ENCODE measurements at places on chromosomes 7 and 10.
A peak's percentile ranks its signal among the peaks of the same experiment; 100 is the strongest.

DNA sequence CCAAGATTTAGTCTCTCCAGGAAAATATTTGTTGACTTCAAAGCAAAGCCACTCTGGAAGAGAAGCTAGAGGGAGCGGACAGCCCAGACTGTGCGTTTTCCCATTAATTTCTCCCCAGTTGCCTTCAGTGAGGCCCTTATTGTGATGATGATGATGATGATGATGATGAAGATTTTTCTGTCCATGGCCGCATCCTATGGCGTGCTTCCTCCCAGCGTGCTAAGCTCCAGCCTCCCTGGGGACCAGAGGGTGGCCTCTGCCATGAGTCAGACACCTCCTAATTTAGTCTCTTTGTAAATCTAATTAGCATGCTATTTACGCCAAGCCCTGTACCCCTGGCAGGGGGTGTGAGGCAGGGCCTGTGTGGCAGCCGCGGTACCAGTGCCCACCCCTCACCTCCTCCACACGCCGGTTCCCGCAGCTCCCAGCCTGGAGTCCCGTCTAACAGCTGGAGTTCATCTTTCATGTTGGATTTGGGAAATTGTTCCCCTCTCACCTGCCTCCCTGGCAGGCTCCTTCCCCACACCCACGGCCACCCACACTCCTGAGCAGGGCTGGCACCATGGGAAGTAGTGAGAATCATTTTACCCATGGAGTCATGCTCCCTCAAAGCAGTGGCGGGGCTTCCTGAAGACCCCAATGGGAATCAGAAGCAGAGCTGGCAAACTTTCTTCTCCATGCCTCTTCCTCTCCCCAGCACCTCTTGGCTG is 92.2 kb downstream of the C10orf105 start:
- no peak for DNase-seq

- no peak for DNase-seq
These were observed 245.6 kb downstream of the BICC1 start for GRCh38 chr10:58758321-58758720.

GRCh38 chr10:12466704-12467305 is 117.5 kb downstream of the CAMK1D start:
- peak; percentile 34 for DNase-seq

- DNase-seq, result no peak
These were observed 127.9 kb upstream of the EEPD1 start for GRCh38 chr7:36025190-36025589.

- no peak for DNase-seq
These were observed 58.0 kb downstream of the GNAT3 start for GRCh38 chr7:80453699-80454340.

GRCh38 chr10:63375458-63375857 is 90.3 kb downstream of the JMJD1C start:
- no peak for DNase-seq

GRCh38 chr10:22629126-22629525 is 85.3 kb downstream of the PIP4K2A start:
- no peak for DNase-seq

- DNase-seq, result no peak
These were observed 71.6 kb upstream of the GJD4 start for GRCh38 chr10:35533565-35533964.

DNA sequence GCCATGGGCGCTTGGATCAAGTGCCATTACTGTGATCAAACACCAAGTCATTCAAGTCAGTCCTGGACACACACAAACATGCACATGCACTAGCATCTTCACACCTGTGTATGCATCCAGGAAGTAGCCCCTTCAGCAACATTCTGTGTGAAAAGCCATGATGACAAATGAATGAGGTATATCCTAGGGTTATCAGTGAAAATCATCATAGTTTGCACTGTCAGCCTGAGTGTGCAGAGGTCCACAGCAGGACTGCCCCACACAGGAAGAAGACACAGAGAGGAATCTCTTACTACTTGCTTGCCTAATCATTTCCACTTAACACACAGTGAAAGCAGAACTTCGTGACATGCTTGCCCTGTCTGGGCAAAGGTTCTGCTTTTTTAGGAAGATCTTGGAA is 184.0 kb upstream of the ADO start:
- no peak for DNase-seq

DNA sequence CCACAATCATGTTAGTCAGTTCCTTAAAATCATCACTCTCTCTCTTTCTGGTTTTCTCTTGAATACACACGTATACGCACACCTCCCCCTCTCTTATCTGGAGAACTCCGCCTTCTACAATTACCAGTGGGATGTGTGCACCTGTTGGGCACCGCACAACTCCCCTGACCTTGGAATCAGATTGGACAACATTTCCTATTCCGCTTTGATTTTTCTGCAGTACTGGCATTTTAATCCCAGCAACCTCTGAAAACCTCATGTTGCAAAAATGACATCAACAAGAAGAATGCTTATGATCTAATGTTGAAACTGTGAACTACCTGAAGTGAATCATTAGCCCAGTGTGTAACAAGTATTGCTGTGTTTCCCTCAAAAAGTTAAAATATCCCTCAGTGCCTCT is 109.6 kb downstream of the KIAA1217 start:
- no peak for DNase-seq

- no peak for DNase-seq
These were observed 12.6 kb upstream of the FGFR2 start for GRCh38 chr10:121610798-121611323.

- DNase-seq, result no peak
These were observed 2.3 kb downstream of the VPS37D start for GRCh38 chr7:73669858-73670385.

GRCh38 chr7:1109581-1110310 is 21.8 kb downstream of the GPER1 start:
- DNase-seq, result no peak

DNA sequence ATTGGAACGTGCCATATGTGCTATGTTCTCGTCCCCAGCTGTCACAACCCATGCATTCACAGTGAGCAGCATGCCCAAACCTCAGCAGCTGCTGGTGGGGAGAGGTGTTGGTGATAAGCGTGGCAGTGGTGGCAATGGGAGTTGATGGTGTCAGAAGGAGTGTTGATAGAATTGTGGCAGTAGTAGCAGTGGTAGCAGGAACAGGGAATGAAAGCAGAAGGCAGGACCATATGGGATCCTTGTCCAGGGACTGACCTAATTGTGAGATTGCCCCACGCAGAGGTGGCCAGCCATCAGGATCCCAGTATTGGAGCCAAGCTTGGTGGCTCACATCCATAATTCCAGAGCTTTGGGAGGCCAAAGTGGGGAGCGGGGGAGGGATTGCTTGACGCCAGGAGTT is 276.3 kb downstream of the GALNT17 start:
- DNase-seq, result no peak

- peak; percentile 10 for DNase-seq
These were observed 166.0 kb upstream of the TCF7L2 start for GRCh38 chr10:112784022-112784461.

- DNase-seq, result no peak
These were observed 326.8 kb downstream of the TCERG1L start for GRCh38 chr10:130984686-130985085.

DNA sequence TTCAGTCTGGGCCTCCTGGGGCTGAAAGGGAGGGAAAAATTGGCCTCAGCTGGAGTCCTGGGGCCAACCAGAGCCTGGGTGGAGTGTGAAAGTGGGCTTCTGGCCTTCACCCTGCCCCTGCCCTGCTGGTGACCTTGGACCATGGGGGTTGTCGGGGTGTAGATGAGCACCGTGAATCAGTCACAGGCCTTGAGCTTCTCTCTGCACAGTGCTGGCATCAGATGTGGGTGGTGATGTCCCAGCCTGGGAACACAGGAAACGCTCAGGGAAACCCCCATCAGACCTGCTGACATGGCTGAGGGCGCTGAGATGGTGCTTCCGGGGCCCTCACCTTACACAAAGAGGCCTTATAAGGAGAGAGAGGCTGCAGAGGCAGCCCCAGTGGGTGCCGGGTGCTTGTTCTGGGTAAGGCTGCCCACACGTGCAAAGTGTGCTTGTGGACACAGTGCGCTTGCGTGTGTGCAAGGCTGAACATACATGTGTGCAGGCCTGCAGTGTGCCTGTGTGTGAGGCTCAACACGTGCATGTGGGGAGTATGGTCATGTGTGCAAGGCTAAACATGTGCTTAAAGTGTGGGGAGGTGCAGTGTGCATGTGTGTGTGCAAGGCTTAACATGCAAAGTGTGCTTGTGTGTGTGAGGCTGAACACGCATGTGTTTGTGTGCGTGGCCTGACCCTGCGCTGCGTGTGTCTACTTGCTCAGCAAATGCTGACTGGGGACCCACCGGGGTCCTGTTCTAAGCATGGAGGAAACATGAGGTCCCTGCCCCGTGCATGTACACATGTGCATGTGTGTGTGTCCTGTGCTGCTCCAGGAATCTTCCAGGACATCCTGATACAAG is 6.5 kb downstream of the ARPC1B start:
- DNase-seq, result no peak

- DNase-seq, result no peak
These were observed 212.5 kb downstream of the SORCS1 start for GRCh38 chr10:106952033-106952432.

DNA sequence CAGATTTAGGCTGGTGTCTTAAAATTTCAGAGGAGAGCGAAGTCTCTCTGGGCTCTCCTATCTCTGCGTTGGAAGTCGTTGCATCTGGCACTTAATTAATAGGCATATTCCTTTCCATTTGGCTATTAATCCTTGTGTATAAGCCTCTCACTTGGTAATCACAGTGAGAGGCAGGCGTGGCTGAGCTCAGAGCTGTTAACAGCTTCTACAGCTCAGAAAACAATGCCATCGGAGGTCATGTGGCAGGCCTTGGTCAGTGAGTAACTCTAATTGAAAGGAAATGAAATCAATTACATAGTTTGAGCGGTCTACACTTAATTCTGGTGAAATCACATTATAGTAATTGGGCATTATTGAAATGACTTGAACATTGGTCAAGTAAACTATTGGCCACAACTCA is 135.1 kb downstream of the DPY19L1 start:
- DNase-seq, result no peak

DNA sequence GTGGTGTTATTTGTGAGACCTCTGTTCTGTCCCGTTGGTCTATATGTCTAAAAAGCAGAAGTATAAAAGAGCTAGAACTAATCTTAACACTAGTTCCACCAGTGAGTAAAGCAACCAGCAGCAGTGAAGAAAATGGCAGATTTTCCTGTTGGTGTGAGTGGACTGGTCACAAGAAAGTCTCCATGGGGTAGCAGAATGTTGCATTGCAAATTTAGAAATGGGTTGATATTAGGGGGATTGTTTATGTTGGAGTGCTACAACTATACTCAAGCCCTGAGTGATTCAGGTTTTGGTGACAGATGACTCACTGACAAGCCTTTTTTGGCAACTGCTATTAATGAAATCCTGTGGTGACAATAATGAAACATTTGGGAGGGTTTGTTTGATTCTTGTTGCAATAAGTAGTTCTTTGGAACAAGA is 5.6 kb downstream of the AVL9 start:
- DNase-seq, result no peak

DNA sequence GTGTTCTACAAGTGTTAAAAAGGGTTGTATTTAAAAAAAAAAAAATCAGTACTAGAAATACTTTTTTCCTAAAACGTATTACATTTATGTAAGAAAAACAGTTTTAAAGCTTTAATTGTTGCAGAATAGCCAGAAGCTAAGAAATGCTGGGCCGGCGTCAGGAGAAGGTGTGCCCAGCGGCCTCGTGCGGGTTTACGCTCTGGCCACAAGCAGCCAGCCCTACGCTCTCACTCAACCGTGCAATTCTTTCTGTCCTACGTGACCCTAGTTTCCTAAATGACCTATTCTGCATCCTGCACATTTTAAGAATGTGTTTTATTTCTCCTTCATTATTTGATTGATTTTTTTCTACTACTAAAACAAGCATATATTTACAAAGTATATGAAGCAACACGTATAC is 279.7 kb upstream of the KLF14 start:
- no peak for DNase-seq

DNA sequence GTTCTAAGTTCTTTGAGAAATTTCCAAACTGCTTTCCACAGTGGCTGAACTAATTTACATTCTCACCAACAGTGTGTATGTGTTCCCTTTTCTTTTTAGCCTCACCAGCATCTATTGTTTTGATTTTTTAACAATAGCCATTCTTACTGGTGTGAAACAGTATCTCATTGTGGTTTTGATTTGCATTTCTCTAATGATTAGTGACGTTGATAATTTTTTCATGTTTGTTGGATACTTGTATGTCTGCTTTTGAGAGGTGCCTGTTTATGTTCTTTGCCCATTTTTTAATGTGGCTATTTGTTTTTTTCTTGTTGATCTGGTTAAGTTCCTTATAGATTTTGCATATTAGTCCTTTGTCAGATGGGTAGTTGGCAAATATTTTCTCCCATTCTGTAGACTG is 191.4 kb downstream of the AGMO start:
- DNase-seq, result no peak

GRCh38 chr10:2392145-2392812 is 655.0 kb upstream of the ADARB2 start:
- no peak for DNase-seq

DNA sequence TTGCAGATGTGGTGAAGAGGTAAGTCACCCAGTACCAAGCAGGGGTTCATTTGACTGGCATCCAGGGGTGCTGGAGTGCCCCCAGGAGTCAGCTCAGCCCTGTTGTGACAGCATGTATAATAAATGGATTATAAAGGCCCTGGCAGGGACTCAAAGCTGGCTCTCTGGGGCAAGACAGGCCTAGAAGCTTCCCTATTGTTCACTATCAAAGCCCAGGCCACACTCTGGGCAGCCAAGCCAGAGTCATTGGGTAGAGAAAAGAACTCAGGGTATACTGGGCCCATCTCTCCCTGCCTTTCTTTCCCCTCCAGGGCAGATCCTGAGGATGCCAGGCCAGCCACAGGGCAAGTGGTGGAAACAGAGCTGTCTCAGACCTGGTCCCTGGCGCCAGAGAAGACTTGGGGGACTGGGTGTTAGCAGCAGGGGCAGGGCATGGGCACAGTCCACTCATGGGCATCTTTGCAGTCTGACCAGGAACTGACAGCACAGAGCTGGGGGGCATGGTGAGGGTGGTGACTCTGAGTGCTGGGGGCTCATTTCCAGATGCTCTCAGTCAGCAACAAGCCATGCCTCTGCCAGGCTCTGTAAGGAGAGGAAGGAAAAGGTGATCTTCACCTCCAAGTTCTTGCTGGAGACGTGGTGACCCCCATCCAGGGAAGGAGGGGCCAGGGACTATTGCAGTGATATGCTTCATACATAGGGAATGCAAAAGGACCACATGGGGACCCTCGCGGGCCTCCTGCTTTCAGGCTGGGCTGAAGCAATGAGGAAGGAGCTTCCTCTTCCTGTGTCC is 11.7 kb downstream of the RBP3 start:
- no peak for DNase-seq

DNA sequence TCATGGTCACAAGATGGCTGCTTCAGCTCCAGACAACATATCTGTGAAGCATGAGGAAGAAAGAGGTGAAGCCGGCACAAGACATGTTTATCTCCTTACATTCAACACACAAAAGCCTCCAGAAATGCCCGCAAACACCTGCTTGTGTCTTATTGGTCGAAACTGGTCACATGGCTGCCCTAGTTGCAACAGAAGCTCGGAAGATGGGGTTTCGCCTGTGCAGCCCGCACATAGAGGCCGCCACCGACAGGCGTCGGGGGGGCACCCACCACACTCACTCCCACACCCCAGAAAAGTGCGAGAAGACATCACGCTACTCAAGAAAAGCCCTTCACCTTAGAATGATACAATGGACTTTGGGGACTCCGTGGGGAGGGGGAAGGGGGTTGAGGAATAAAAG is 63.0 kb upstream of the MGMT start:
- no peak for DNase-seq

- DNase-seq, result no peak
These were observed 209.2 kb upstream of the FAM3C start for GRCh38 chr7:121605317-121605680.

GRCh38 chr10:845526-845925 is 86.0 kb downstream of the LARP4B start:
- DNase-seq, result no peak

All from NCI-H510A (cell line).